ENCODE measurements at places on chromosomes 16 and 17.
A peak's percentile ranks its signal among the peaks of the same experiment; 100 is the strongest.

GRCh38 chr17:40791787-40792436, 7.8 kb downstream of the KRT28 start:
- DNase-seq: no peak

DNA sequence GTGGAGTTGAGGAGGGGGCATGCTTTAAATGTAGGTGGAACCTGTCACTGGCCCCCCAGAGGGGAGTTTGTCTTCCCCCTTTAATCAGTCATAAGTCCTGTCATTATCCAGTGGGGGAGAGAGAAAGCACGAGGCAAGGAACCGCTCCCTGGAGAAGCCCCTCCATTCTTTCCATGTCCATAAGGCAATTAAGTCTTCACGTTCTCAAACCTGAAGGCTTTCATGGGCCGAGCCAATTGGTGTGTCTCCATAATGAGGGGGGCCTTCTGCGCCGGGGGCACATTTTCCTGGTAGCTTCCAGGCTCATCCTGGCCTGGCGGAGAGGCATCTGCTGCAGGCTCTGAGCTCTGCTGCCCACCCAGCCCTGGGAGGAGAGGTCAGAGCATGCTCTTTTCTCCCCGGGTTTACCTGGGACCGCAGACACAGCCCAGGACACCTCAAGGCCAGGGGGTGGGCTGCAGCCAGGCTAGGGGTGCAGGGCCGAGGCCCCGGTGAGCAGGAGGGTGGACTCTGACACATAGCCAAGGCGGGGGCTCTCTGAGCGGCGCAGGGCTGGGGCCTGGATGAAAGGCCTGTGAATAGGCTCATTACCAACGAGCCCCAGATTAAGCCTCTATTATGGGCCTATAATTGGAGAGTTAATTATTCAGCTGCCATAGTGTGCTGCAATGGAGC, 42.5 kb downstream of the C16orf78 start:
- DNase-seq: no peak

GRCh38 chr17:59154292-59154720, 680 bp downstream of the SKA2 start:
- no peak for DNase-seq

GRCh38 chr16:21650521-21650920, 1.9 kb downstream of the IGSF6 start:
- DNase-seq: no peak

DNA sequence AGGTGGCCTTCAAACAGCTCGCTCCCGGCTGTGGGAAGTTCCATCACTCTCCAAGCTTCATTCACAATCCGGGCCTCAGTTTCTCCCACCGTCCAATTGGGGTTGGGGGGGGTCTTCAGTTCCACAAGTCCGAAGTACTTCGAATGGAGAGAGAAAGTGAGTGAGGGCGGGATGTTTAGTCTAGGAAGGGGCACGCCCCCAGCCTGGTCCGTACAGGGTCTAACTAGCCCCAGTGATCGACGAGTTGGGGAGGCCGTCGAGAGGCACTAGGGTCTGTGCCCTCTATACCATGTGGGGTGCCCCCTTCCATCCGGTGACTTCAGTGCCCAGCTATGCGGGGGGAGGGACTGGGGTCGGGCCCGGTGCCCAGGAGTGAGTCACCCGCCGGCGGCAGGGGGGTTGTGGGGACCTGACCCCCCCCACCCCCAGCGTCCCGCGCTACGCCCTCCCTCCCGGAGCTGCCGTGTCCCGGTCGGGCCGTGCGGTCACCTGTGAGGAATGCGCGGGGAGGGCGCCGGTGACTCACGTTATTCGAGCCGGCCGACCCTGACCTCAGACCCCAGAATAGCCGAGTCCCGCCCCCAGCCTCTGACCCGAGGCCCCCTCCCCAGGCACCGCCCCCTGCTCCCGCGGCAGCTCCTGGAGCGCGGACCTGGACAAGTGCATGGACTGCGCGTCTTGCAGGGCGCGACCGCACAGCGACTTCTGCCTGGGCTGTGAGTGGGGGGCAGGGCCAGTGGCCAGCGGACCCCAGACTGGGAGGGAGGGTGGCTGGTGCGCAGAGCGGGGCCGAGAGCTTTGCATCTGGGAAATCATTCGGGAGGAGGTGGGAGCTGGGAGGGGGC, 658 bp downstream of the TNFRSF12A start:
- DNase-seq: peak; percentile 70

- no peak for DNase-seq
Measured at GRCh38 chr16:60061396-60061795, 1327.3 kb upstream of the GOT2 start.

- DNase-seq: no peak
Measured at GRCh38 chr16:2854700-2855309, 3.2 kb downstream of the PRSS22 start.

DNA sequence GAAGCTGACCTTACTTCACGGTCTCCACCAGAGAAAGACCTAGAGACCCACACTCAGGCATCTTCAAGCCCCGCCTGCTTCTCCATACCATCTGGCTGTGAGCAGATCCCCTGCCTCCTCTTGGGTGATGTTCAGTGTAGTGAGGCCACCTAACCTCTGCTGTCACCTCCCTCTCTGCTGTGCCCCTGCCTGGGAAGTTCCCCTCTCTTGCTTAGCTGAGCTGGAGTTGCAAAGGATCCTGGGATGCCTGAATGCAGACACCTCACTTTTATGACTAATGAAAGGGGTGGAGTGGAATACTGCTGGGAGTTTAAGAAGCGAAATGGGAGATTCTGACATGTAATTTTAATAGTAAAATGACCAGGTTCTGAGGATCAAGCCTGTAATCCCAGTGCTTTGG, 5.8 kb downstream of the IRX3 start:
- no peak for DNase-seq

DNA sequence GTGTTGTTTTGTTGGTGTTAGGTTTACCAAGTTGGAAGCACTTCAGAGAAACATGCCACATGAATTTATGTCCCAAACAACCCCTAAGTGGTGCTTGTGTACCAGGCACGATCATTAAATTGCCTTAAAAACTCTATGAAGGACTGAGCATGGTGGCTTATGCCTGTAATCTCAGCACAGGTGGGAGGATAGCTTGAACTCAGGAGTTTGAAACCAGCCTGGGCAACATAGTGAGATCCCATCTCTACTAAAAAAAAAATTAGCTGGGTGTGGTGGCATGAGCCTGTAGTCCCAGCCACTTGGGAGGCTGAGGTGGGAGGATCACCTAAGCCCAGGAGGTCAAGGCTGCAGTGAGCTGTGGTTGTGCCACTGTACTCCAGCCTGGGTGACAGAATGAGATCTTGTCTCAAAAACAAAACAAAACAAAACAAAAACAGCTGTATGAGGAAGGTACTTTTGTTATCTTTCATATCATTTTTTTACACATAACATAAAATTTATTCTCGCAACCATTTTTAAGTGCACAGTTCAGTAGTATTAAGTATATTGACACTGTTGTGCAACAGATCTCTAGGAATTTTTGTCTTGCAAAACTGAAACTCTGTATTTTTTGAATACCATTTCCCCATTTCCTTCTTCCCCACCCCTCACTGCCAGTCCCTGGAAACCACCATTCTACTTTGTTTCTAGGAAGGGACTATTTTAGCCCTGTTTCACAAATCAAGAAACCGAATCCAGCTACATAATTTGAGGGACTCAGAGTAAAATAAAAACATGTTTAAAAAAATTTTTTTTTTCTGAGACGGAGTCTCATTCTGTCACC, 14.3 kb upstream of the RBBP6 start:
- no peak for DNase-seq

DNA sequence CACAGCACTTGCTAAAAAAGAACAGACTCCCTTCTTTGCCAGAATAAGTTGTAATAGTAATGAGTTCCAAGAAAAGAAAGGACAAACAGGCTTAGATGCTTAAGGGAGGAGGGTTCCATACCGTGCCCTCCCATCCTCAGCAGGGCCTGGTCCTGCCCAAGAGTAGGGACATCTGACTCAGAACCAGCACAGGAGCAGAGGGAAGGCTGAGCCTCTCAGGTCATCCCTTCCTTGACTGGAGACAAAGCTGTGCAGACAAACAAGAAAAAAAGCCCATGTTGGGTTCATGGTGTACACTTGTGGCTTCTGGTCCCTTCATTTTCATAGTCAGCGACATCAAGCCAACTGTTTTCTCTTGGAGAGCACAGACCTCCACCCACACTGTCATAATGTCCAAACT, 44.2 kb upstream of the NDRG4 start:
- DNase-seq: no peak

DNA sequence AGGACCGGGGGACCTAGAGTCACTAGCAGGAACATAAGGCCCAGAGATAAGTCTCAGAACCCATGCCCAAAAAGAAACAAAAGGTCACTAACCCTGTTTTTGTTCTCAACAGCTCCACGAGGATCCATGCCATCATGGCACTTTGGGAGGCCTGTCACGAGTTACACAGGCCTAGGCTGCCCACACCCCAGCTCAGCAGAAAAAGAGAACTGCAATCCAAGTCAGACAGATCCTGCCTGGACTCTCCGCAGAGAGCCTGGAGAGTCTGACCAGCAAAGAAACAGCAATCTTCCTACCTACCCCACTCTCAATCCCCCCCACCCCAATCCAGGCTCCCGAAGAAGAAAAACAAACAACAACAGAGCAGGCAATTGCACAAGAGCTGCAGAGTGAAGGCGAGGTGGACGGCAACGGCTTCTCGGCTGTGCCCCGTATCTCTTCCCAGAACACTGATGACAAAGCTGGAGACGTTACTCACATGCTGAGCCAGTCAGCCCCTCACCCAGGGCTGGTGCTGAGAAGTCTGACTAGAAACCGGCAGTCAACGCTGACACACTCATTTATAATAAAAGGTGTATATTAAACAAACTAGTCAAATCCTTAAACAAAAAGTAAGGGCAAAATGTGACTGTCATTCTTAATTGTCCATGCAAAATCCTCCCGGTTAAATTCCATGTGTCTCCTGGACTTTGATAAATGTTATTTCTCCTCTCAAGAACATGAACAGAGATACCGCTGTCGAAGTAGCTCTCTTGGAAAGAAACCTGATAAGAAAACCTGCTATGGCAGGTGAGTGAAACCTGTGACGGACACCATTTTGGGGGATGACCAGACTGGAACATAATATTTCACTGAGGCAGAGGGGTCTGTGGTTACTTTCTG, 89.3 kb downstream of the SMG6 start:
- DNase-seq: no peak

GRCh38 chr16:48277158-48277557, 29.8 kb upstream of the ABCC11 start:
- no peak for DNase-seq

GRCh38 chr17:44308320-44308818, at the start of gene RUNDC3A:
Gene RUNDC3A (plus strand): TSS chr17:44308601. CDS start chr17:44308833, 232 bp downstream.
- peak; percentile 45 for DNase-seq

DNA sequence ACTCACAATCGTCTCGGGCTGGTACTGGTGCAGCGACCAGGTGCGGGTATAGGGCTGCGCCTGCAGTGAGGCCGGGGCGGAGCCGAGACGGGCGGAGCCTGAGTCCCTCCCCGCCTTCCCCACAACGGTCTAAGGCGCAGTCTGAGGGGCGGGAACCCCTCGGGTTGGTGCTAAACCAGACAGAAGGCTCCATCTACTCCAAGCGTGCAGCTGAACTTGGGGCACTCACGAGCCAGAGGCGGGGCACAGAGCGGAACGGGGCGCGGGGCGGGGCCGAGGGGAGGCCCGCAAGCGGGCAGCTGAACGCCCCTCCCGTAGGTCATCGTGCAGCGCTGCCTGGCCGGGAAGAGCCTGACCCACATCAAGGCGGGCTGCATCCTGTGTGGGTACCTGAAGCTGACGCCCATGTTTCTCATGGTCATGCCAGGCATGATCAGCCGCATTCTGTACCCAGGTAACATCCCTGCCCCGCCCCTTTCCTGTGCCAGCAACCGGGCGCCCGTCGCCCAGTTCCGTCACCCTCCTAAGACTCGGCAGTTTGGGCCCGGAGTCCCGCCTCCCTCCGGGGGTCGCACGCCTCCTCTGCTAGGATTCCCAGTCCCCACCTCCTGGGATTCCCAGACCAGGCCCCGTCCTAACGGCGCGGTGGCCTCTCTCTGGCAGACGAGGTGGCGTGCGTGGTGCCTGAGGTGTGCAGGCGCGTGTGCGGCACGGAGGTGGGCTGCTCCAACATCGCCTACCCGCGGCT, 5.0 kb downstream of the SLC5A2 start:
- DNase-seq: no peak

GRCh38 chr17:7977039-7977438, 25.4 kb upstream of the GUCY2D start:
- no peak for DNase-seq

DNA sequence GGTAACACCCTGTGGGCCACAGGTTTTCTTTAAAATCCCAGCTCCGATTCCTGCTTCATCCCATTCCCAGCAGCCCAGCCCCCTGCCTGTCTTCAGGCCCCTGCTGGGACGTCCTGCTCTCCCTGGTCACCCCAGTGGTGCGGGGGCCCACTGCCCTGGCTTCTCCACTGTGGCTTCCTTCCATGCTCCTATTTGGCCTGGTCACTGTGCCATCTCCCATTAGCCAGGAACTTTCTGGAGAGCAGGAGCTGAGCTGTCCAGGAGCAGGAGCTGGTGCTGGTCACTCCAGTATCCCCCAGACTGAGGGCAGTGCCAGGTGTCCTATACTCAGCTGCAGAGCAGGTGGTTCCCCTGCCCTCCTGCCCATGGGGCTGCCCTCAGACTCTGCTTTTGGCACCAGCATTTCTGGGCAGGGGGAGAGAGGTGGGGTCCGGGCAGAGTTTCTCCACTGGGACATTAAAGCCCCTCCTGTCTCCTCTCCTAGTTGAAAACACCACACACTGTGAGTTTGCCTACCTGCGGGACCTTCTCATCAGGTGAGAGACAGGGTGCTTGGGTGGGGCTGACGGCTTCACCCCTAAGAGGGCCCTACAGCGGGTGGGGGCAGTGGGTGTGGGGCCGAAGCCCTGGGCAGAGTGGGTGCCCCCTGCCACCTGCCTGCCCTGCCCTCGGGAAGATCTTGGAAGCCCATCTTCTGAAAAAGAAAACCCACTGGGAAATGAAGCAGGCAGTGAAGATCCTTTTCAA, 356.2 kb downstream of the SEC14L1 start:
- no peak for DNase-seq

- DNase-seq: no peak
Measured at GRCh38 chr17:57505841-57506773, 239.0 kb downstream of the CCDC182 start.

GRCh38 chr17:78599419-78599818, 22.2 kb upstream of the DNAH17 start:
- no peak for DNase-seq

DNA sequence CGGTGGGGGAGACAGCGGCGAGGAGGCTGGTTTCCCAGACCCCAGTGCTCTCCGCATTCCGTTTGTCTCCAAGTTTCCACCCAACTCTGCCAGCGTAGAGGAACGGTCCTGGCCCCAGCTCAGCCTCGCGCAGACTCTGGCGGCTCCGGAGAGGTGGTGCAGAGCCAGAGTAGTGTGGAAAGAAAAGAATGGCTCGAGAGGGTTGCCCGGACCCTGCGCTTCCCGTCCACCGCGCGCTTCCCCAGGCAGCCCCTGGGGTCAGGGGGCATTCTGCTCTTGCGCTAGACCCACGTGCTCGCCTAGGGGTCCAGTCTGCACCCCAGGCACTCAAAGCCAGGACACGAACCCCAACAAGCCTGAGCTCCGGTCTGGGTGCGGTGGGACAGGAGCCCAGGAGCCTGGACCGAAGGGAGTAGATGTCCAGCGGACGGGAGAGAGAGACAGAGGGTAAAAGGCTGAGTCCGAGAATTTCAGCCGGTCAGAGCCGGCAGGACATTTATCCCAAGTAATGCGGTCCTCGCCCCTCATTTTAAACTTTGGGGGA, 3.8 kb downstream of the PMP22 start:
- no peak for DNase-seq
